ENCODE measurements at places on chromosomes 4 and X.

- no peak for DNase-seq
These were observed 1.5 kb downstream of the MGARP start for GRCh38 chr4:139278485-139278884.

- DNase-seq: no peak
These were observed 23.1 kb upstream of the NAP1L5 start for GRCh38 chr4:88720451-88721428.

- no peak for DNase-seq
These were observed 12.4 kb downstream of the VAMP7 start for GRCh38 chrX:155893521-155893920.

- DNase-seq: no peak
These were observed 89.4 kb upstream of the AFAP1 start for GRCh38 chr4:8028884-8029568.

- DNase-seq: no peak
These were observed 13.8 kb downstream of the DGKQ start for GRCh38 chr4:959338-960139.

DNA sequence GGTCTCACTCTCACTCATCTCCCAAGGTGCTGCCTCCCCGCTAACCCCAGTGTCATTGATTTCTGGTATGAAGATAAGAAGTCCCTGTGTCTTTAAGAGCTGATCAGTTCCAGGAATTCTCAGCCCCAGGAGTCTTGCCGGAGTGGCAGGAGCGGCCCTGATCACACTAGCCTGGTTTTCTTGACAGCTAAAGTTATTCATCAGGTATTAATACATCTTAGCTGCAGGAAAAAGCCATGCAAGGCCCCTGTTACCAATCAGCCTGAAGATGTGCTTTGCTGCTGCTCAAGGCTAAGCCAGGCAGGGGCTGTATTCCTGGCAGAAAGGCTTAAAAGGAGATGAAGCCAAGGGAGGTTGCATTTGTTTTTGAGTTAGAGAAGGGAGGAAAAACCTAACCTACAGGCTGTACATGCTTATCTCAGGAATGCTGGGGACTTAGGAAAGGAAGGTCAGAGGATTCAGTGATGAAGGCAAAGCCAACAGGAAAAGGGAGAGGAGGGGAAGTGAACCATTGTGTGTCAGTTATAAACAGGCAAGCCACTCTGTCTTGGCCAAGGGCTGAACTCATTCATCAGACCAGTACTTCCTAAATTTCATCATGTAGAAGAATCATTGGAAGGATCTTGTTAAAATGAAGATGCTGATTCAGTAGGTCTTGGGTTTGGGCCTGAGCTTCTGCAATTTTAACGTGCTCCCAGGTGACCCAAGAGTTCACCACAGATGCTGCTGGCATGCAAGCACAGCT lies 8.6 kb downstream of the SRPX start:
- DNase-seq: no peak

Measured in nephron progenitor cell (in vitro differentiated cells).